ENCODE measurements at places on chromosomes 1 and 21. TPM values are rescaled to one million over a fixed set of nuclear protein-coding genes. Genes with fewer than 3 reads are reported as not detected.

DNA sequence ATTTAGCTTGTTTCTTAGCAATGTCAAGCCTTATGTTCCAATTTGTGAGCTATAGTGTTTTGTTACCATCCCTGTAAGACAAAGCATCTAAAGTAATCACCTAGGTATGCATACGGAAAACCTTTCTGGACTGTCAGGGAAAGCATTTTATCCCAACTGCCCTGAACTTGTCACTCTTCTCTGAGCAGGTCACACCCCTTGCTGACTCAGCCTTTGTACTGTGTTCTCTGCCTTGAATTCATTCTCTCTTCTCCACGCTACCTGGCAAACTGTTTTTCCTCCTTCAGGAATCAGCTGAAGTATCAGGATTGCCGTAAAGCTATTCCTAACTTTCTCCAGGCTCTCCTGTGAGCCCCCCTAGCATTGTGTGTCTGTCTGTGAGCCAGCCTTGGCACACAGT is 54.2 kb downstream of the PBX1 start:
- DNase-seq = no peak
- H3K4me3 ChIP-seq = no peak overlapping the region
- no peaks in the 10 kb centered on the region for H3K4me1 ChIP-seq
- no peaks in the 10 kb centered on the region for H3K36me3 ChIP-seq

- H3K4me3 ChIP-seq = no peak overlapping the region
- H3K27ac ChIP-seq = no peak overlapping the region
- DNase-seq = no peak
- H3K27me3 ChIP-seq = no peaks in the 10 kb centered on the region
- peaks cover 3% of the 10 kb centered on the region for H3K4me1 ChIP-seq
Observed at GRCh38 chr1:234699795-234700665, 90.1 kb upstream of the IRF2BP2 start.

The ASCL5 gene
- 0.30 TPM for total RNA-seq

DNA sequence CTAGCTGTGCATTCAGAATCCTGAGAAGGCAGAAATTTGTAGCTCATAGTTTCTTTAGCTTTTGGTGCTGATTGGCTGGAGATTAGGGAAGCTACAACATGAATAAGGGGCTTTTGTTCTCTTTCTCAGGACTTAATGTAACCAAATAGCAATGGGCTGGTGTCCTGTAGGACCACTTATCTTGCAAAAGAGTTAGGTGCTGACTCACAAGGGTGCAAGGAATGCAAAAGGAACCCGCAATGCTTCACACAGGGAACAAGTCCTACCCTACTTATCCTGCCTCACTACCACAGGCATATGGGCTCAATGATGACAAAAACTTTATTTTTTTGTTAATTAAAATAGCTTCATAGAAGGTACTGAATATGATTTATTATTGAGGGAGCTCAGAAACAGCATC is 541.5 kb downstream of the AMY1C start:
- H3K4me3 ChIP-seq = no peak overlapping the region
- H3K36me3 ChIP-seq = no peaks in the 10 kb centered on the region
- no peaks in the 10 kb centered on the region for H3K4me1 ChIP-seq
- no peak for DNase-seq

The TMEM52 gene
- not detected for total RNA-seq
